ENCODE measurements at places on chromosomes 12 and 14.

DNA sequence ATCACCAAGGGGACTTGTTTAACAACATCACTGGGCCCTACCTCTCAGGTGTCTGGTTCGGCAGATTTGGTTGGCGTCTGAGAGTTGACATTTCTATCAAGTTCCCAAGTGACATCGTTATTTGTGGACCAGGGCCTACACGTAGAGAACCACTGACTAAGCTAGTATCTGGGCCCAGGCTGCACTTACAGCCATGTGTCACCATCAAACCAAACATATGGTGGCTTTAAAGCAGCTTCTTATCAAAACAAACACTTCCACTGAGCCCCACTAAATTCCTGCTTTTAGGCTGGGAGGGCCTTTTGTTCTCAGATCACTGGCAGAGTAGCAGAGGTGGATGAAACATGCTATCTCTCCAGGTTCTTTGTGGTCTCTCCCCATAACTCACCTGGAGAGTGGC lies 220.5 kb downstream of the PELI2 start:
- DNase-seq: no peak

DNA sequence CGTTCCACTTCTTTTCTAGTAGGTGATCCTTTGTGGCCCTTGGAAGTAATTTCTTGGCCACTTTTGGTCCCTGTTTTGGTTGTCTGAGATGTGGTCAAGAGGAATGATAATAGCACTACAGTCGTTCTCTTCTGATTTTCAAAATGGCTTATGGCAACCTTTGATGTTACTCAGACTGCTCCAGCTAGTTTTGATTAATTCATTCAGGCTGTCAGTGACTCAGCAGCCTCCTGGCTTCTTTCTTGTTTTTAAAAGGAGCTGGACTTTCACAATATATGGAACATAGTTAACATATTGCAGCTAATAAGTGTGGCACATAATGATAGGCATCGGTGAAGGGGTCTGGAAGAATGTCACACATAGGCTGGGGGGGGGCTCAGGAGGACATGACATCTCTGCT lies 47.3 kb downstream of the WDR20 start:
- DNase-seq: peak; percentile 80

GRCh38 chr12:39403376-39403775 lies 39.5 kb downstream of the KIF21A start:
- DNase-seq: no peak

DNA sequence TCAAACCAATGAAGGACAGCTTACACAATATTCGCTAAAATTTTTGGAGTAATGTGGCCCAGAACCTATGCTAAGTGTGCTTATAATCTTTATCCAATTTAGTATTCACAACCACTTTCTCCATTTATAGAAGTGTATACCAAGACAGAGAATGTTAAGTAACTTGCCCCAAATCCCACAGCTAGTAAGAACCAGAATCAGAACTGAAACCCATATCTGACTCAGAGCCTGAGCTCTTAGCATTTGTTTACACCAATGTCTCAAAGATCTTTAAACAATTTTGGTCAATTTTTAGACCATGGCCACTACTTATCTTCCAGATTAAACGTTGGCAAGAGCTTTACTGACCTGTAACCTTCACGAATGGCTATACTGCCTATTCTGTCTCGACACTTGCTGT lies 53.0 kb downstream of the PAPLN start:
- no peak for DNase-seq

DNA sequence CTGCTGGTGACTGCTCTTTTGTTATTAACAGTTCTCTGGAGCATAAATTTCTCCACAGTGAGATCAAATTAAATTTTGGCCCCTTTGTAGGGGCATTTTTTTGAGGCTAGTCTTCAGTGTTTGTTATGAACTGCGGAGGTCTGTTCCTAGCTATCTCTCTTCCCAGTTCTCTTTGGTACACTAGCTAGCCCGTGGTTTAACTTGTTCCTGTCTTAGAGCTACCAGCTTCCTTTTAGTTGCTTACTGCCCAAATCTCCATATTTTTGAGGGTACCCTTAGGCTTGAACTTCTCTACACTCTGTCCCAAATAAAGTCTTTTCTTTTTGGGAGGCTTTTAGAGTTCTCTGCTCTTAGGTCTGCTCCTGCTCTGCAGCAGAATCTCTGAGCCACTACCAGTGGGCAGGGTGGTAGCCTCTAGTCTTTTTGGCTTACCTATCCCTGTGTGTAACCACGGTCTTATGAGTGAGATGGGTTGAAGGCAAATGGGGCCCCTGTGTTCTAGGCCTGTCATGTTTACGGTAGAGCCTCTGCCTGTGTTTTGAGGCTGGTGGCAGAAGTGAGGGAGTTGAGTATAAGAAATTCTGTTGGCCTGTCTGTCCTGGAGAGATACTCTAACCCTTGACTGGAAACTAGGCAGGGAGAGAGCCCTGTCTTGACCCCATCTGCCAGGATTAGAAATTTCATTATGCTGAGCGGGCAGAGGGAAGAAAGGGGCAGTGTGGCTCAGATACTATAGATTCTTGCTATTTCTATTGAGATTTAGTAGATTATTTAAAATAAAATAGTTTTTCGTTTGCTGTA lies 21.0 kb downstream of the CNOT2 start:
- DNase-seq: no peak

DNA sequence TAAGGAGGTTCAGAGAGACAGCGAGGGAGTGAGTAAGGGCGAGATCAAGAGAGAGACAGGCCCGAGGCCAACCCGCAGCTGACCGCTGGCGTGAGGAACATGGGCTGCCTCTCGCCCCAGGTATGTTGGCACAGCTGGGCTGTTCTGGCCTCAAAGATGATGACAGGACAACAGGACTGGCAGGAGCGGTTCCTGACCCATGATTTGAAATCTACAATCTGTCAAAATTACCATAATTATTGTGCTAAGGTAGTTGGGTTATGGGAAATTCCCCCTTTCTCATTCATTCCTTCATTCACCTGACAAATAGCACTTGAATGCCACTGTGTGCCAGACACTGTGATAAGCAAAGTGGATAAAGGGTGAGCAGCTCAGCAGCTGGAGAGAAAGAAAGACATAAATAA lies 5.1 kb upstream of the ENDOU start:
- DNase-seq: no peak

DNA sequence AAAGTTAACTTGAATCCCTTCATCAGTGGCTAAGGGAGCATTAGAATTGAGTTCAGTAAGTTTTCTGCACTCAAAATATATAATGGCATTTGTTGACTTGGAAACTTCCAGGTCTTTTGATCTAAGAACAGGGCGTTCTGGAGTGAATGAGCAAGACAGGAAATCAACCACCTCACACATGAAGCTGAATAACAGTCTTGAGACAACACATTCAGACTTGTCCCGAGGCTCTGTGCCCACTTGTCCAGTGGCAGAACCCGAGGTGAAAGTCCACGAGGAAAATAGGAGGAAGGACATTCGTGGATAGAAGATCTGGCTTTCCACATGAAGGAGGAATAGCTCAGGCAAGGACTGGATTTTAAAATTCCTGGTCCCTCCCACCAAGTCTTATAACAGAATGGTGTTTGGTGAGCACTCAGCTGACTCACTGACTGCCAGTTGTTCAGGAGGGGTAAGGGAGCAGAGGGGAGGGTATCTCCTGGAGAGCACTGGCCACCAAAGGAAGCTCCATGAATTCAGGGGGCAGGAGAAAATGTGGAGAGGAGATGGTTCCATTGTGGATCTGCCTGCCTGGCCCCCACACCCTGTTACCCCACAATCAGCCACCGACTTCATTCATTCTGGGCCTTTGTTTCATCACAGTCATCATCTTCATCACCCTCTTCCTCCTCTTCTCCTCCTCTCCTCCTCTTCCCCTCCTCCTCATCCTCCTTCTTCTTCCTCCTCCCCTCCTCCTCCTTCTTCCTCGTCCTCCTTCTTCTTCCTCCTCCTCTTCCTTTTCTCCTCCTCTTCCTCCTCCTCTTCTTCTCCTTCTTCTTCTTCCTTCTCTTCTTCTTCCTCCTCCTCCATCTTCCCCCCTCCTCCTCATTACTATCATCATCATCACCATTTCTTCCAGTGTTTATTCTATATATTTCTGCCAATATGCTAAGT lies 620.1 kb downstream of the MED13L start:
- no peak for DNase-seq

GRCh38 chr14:28785096-28785952 lies 18.7 kb downstream of the FOXG1 start:
- DNase-seq: no peak

DNA sequence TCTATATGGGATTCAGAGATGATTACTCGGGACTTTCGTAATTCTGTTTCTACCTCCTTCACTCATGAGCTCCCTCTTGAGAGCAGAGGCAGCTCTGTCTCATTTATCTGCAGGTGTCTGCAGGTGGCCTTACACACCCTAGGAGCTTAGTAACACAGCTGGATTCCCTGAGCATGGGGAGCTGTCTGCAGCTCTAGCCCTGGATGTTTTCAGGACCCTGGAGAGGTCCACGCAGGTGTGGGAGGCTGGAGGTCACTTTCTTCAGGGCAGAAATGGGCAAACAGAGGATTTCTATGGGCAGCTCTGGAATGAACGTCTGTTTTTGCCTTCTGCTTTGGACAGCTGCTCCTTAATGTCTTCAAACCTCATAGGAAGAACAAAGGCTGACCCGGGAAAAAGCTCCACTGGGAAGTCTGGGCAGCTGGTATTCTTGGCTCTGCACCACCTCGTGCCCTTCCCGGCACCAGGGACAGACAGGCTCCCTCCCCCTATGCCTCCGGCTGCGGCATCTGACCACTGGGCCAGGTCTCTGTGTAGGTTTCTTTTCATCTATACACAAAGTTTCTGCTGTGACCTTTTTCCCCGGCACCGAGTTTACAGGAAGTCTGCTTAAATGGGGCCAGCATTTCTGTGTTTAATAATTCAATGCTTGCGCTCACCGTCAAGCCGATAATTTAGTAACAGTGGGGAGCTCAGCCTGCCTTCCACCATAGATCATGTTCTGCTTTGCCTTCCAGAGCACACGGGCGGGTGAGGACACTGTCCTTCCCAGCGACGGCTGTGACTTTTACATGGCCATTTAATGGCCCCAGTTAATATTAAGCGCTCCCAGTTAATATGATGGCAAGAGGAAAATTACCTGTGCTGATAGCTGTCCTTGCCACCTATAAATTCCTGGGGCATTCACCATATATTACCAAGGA lies 320.2 kb upstream of the SFSWAP start:
- peak; percentile 30 for DNase-seq

GRCh38 chr14:86613786-86614185 lies 1083.8 kb downstream of the FLRT2 start:
- no peak for DNase-seq

DNA sequence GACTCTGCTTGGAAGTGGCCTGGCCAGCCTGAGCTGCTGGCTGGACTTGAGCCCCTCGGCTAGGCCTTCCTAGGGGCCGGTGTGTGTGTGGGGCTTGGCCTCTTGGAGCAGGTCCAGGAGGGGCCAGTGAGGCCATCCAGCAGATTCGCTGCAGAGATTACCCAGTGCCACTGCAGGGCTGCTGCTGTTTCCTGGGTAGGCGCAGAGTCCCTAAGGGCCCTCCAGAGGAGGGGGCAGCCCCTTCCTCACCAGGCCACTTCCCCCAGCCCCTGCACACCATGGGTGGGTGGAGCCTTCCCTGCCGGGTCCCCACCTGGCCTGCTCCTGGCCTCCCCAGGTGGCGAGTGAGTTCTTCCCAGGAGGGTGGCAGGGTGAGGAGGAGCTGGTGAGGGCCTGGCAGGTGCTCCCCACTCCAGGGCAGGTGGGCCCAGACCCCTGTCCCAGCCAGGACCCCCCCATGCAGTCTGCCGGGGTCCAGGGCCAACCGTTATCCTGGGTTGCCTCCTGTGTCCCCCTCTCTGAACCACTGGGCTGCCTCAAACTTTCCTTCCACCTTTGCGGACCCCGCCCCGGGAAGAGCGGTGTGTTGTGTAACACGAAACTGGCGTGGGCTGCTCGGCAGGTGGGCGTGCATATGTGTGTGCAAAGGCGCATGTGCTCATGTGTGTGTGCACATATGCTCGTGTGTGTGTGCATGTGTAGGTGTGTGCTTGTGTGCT lies 25.1 kb downstream of the ASPG start:
- DNase-seq: no peak

GRCh38 chr12:100504804-100505203 lies 31.1 kb downstream of the NR1H4 start:
- no peak for DNase-seq

DNA sequence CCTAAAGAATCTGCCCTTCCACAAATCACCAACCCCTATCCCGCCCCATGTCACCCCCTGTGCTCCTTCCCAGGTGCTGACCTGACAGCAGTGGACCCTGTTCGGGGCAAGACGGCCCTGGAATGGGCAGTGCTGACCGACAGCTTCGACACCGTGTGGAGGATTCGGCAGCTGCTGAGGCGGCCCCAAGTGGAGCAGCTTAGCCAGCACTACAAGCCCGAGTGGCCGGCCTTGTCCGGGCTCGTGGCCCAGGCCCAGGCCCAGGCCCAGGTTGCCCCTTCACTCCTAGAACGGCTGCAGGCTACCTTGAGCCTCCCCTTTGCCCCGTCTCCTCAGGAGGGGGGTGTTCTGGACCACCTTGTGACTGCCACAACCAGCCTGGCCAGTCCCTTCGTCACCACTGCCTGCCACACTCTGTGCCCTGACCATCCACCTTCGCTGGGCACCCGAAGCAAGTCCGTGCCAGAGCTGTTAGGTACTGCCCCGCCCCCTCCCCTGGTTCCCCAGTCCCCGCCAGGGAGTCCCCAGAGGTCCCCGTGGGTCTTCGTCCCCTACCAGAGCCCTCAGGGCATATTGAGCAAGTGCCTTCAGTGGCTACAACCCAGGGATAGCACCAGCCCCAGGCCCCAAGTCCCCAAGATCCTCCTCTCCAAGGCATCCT lies 2.7 kb downstream of the ANKRD33 start:
- DNase-seq: no peak

- DNase-seq: no peak
Measured at GRCh38 chr12:116629480-116629879, 70.3 kb downstream of the MAP1LC3B2 start.

- DNase-seq: no peak
Measured at GRCh38 chr12:106644335-106645073, 61.7 kb downstream of the RFX4 start.

GRCh38 chr14:104514156-104514848 lies 65.3 kb upstream of the C14orf180 start:
- DNase-seq: no peak

GRCh38 chr14:69860221-69860620 lies 19.0 kb upstream of the SMOC1 start:
- no peak for DNase-seq

DNA sequence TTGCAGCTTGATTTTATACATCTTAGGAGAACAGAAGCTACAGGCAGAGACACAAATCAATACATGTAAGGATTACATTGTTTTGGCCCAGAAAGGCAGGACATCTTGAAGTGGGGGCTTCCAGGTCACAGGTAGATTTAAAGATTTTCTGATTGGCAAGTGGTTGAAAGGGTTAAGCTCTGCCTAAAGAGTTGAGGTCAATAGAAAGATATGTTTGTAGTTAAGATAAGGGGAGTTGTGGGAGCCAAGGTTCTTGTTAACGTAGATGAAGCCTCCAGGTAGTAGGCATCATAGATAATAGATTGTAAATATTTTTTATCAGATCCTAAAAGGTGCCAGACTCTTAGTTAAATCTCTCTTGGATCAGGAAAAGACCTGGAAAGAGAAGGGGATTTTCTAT lies 5.5 kb upstream of the DHRS2 start:
- DNase-seq: no peak

DNA sequence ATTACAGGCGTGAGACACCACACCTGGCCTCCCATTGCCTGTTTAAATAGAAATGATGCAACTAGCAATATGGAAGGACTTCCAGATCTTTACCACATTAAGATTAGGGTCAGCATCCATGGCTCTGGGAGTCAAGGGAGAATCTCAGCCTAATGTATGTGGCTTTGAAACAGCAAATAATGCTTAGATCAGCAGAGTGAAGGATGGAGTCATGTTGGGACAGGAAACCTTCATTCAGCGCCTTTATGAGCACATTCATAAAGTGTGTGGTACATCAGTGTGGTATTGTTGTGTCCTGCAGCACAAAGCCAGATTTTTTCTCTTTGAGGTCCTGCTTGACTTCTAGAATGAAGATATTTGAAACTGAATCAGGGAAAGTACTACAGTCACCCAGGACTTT lies 15.3 kb upstream of the SPSB2 start:
- no peak for DNase-seq

Measured in umbilical cord (tissue), 2 donors.